ENCODE measurements at places on chromosomes 7 and 10.

- no peak for DNase-seq
These were observed 258.6 kb upstream of the NFE2L3 start for GRCh38 chr7:25893436-25893835.

GRCh38 chr10:69461243-69462025, 10.2 kb downstream of the TSPAN15 start:
- no peak for DNase-seq

GRCh38 chr10:2340831-2341647, 603.7 kb upstream of the ADARB2 start:
- no peak for DNase-seq

GRCh38 chr10:124119216-124119615, 25.8 kb upstream of the CHST15 start:
- DNase-seq, result no peak

DNA sequence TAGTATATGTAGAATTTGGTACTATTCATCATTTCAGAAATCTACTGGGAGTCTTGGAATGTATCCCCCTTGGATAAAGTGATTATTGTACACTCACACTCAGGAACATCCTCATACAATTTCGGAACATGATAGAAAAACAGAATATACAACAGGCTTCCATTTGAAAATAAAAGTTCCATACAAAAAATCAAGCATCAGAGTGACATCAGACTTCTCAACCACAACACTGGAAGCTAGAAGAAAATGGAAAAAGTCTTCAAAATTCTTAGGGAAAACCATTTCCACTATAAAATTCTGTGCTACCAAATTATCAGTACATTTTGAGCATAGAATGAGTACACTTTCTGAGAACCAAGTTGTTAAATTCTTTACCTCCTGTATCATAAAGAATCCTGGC, 8.8 kb downstream of the LYZL1 start:
- no peak for DNase-seq

DNA sequence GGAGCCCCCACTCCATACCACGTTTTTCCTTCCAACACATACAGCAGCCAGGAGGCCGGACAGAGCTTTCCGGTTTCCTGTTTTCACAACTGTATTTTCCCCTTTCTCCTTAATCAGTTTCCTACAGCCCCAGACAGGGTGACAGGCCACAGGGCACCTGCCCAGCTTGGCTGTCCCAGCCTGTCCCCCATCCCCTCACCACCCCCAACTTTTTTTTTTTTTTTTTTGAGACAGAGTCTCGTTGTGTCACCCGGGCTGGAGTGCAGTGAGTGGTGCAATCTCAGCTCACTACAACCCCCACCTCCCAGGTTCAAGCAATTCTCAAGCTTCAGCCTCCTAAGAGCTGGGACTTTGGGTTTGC, 10.3 kb upstream of the HSPB1 start:
- no peak for DNase-seq

DNA sequence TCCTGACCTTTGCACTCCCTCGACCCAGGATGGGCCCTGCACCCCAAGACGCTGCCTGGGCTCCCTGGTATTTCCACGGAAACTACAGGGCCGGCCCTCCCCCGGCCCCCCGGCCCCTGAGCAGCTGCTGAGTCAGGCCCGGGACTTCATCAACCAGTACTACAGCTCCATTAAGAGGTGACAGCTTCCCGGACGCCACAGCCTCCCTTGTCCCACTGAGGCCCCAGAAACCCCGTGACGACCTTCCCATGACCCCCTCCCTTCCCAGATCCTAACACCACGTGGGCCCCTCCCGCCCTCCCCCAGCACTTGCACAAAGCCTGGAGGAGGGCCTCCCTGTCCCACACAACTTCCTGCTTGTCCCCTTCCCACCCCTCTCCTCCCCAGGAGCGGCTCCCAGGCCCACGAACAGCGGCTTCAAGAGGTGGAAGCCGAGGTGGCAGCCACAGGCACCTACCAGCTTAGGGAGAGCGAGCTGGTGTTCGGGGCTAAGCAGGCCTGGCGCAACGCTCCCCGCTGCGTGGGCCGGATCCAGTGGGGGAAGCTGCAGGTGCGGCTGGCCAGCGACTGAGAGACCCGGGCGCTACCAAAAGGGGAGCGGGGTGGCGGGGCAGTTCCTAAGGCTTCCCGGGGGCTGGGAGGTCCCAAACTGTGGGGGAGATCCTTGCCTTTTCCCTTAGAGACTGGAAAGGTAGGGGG, 5.7 kb downstream of the NOS3 start:
- DNase-seq, result no peak

DNA sequence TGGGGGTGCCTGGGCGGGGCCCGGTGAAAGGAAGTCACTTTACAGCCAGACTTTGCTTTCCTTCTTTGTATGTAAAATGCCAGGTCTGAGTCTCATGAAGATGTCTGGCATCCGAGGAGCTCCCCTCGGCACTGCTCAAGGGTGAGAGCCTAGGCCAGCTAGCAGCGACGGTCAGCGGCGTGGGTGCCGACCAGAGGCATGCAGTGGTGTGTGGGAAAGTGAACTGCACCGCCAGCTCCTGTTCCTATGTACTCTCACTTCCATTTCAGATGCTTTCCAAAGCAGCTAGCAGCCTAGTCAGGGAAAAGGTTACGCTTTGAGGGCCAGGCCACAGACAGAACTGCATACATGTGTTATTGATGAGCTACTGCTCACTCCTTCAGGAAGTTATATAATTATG, 172.8 kb downstream of the ZMYND11 start:
- DNase-seq, result no peak

DNA sequence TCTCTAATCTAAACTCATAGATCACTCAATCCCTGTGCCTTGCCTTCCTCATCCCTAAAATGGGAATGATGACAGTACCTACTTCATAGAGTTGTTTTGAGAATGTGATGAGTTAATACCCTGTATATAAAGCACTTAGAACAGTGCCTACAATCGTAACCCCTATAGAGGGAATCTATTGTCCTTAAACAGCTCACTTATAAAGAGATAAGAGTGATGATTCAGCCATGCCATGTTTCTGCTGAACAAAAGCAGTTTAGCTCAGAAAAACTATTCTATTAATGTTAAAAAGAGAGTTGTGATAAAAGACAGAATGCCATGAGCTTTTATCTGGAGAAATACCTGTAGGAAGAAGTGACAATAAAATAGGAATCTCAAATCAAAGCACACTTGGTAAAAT, 63.6 kb downstream of the CUBN start:
- DNase-seq, result no peak

GRCh38 chr10:1255600-1256431, 199.6 kb downstream of the WDR37 start:
- DNase-seq, result no peak

DNA sequence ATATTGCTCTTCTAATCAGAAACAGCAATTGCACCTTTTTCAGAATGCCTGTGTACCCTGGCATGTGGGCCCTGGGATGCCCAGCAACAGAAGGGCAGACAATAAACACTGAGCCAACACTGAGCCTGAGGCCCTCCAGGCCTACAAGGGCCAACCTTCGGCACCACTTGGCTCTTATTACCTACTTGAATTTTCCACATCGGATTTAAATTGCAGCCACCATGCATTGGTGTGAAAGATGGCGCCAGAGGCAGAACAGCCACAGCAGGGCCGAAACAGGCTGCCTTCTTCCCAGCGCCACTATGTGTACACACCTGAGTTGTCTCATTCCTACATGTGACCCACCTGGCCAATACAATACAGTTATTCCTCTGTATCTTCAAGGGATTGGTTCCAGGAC, 51.4 kb upstream of the EZH2 start:
- no peak for DNase-seq

- DNase-seq, result no peak
These were observed 24.4 kb downstream of the ETV1 start for GRCh38 chr7:13965077-13965476.

DNA sequence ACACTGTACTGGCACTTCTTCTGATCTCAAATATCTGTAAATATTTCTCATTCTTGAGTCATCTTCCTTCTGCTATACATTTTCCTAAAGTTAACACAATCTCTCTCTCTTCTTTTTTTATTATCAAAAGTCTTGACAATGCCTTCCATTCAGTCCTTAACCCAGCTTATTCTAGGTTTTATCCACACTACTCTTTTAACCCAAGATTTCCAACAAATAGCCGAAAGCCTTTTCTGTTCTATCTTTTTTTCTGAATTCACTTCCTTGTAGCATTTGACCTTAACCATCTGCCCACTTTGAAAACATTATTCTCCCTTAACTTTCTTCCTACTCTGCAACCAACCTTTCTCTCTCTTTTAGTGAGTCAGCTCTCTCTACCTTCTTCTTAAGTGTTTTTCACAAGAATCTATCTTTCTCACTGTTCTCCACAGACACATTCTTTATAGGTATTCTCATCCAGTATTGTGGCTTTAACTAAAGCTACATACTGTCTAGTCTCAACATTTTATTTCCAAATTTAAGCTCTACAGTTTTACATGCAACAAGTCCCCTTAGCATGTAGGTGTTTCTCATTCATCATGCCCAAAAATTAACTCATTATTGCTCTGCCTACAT, 915.6 kb downstream of the KCNMA1 start:
- DNase-seq, result no peak

- DNase-seq, result no peak
These were observed 63.1 kb downstream of the CYTH3 start for GRCh38 chr7:6209340-6209739.

- no peak for DNase-seq
These were observed 31.3 kb downstream of the PLAC9 start for GRCh38 chr10:80163741-80164341.

GRCh38 chr10:124003070-124003419, 90.4 kb downstream of the CHST15 start:
- no peak for DNase-seq

DNA sequence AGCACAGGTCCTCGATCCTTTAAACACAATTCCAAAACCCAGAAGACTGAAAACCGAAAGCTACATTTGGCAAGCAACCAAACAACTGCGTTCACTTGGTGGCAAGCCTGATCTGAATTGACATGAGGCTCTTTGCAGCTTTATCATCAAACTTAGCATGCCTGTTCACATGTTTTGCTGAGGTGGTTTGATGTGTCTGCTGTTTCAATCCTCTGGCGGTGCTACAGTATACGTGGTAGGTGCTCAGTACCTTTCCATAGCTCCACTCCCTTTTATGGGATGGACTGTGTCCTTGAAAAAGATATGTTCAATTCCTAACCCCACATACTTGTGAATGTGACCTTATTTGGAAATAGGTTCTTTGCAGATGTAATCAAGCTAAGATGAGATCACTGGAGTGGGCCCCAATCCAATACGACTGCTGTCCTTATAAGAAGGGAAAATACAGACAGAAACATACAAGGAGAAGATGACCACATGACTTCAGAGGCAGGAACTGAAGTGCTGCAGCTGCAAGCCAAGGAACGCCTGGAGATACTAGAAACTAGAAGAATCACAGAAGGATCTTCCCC, 33.4 kb downstream of the CCDC6 start:
- no peak for DNase-seq

DNA sequence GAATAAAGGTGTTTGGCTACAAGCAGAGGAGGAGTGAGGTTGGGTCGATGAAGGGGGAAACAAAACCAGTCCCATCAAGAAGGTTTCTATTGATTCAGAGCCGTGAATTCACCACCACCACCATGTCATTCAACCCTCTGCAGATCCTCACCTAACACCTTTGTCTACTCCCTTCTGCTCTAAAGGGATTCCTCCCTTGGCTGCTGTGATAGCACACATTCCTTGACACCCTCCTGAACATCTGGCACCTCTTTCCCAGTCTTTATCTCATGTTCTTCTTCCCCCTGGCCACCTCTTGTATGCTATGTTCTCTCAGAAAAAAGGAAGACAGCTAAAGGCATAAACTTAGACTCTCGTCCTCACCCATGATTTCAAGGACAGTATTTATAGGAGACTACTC, 318.0 kb downstream of the GPAM start:
- DNase-seq, result no peak

DNA sequence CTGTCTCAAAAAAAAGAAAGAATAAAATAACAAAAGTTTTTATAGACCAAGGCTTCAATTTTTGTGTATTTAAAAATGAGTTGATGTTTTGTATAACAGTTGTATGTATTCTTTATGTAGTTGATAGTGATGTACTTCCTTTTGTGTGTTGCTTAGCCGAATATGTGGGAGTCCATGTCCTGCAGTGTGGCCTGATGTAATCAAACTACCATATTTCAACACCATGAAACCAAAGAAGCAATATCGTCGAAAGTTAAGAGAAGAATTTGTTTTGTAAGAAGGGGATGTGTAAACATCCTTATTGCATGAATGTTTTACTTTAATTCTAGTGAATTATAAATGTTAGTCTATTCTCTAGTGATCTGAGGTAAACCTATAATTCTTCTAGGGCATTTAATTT, 56.6 kb downstream of the MPLKIP start:
- DNase-seq, result no peak

DNA sequence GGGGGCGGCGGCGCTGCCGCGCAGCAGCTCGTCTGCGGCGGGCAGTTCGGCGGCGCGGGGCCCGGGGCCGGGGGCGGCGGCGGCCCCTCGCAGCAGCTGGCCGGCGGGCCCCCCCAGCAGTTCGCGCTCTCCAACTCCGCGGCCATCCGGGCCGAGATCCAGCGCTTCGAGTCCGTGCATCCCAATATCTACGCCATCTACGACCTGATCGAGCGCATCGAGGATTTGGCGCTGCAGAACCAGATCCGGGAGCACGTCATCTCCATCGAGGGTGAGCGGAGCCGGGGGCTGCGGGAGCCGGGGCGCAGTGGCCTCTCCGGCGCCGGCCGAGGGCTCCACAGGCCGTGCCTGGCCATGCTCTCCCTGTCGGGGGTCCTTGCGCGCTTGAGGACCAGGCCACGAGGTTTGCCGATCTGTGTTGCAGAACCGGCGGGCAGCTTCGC, 548 bp downstream of the AGAP3 start:
- DNase-seq, result no peak

DNA sequence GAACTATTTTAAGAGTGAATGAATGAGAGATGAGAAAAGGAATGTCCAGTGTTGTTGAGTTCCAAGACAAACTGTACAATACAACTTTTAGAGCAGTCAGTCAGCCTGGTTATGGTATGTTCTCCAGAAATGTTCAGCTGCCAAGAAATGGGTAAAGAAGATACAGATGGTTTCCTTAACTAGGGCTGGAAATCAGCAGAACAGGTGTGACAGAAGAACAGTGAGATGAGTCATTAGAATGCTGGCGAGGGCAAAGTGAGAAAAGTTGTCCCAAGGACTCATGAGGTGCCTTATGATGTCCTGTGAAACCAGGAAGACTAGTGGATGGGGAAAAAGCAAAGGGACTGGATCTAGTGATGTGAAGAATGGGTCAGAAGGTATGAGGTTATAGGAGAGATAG, 20.8 kb upstream of the SEPTIN7 start:
- no peak for DNase-seq
